ENCODE measurements at places on chromosomes 16 and 17.

GRCh38 chr16:87057211-87057881 lies 259.8 kb downstream of the C16orf95 start:
- H3K27ac ChIP-seq = no peak overlapping the region
- H3K27me3 ChIP-seq = peaks cover 29% of the 10 kb centered on the region
- H3K4me3 ChIP-seq = no peak overlapping the region
- H3K4me1 ChIP-seq = peaks cover 8% of the 10 kb centered on the region
- peaks cover 4% of the 10 kb centered on the region for H3K36me3 ChIP-seq

GRCh38 chr17:2455956-2456355 lies 55.1 kb upstream of the MNT start:
- no peak overlapping the region for H3K27ac ChIP-seq
- H3K4me3 ChIP-seq = no peak overlapping the region
- peaks cover 17% of the 10 kb centered on the region for H3K4me1 ChIP-seq
- H3K27me3 ChIP-seq = no peaks in the 10 kb centered on the region
- peaks cover 43% of the 10 kb centered on the region for H3K36me3 ChIP-seq

DNA sequence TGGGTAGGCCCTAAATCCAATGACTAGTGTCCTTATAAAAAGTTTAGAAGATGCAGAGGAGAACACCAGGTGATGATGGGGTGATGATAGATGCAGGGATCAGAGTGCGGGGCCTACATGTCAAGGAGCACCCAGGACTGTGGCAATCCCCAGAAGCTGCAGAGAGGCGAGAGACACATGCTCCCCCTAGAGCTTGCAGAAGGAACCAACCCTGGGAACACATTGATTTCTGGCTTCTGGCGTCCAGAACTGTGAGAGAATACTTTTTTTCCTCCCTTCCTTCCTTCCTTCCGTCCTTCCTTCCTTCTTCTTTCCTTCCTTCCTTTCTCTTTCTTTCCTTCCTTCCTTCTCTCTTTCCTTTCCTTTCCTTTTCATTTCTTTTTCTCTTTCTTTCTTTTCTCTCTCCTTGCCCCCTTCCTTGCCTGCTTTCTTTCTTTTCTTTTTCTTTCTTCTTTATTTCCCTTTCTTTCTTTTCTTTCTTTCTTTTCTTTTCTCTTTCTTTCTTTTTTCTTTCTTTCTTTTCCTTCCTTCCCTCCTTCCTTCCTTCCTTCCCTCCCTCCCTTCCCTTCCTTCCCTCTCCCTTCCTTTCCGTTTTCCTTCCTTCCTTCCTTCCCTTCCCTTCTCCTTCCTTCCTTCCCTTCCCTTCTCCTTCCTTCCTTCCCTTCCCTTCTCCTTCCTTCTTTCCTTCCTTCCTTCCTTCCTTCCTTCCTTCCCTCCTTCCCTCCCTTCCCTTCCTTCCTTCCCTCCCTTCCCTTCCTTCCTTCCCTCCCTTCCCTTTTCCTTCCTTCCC lies 134.3 kb downstream of the HAPSTR1 start:
- peaks cover 14% of the 10 kb centered on the region for H3K27me3 ChIP-seq
- ATAC-seq = no peak
- H3K27ac ChIP-seq = no peak overlapping the region
- H3K4me1 ChIP-seq = no peaks in the 10 kb centered on the region
- H3K4me3 ChIP-seq = no peak overlapping the region
- H3K36me3 ChIP-seq = no peaks in the 10 kb centered on the region

GRCh38 chr17:74785096-74785980 lies 9.2 kb upstream of the NAT9 start:
- H3K27me3 ChIP-seq = no peaks in the 10 kb centered on the region
- peaks cover 42% of the 10 kb centered on the region for H3K4me1 ChIP-seq
- no peak overlapping the region for H3K4me3 ChIP-seq

- no peak overlapping the region for H3K4me3 ChIP-seq
- H3K36me3 ChIP-seq = no peaks in the 10 kb centered on the region
- peaks cover 79% of the 10 kb centered on the region for H3K27me3 ChIP-seq
- no peaks in the 10 kb centered on the region for H3K4me1 ChIP-seq
Measured at GRCh38 chr17:74011966-74012365, 191.5 kb upstream of the RPL38 start.

DNA sequence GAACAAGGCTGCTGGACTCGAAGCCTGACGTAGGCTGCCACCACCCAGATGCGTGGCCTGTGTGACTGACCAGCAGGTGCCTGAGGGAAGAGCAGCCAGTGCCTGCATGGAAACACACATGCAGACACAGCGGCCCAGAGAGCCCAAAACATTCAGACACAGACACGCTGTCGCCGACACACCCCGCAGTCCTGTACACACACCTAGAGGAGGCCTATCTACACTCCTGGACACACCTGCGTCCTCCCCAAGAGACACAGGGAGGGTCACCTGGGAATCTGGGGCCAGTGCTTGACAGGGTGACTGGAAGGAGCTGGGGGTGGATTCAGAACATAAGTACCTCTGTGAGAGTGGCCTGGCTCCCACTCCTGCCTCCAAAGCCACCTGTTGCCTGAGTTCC lies 6.1 kb upstream of the TSPOAP1 start:
- ATAC-seq = no peak
- peaks cover 33% of the 10 kb centered on the region for H3K36me3 ChIP-seq
- peak overlapping the region; percentile 98 for H3K4me3 ChIP-seq
- H3K27ac ChIP-seq = peak overlapping the region; percentile 100

GRCh38 chr16:27700304-27700995 lies 150.5 kb downstream of the KATNIP start:
- H3K4me3 ChIP-seq = no peak overlapping the region
- peaks cover 63% of the 10 kb centered on the region for H3K36me3 ChIP-seq
- no peaks in the 10 kb centered on the region for H3K27me3 ChIP-seq
- no peak for ATAC-seq

DNA sequence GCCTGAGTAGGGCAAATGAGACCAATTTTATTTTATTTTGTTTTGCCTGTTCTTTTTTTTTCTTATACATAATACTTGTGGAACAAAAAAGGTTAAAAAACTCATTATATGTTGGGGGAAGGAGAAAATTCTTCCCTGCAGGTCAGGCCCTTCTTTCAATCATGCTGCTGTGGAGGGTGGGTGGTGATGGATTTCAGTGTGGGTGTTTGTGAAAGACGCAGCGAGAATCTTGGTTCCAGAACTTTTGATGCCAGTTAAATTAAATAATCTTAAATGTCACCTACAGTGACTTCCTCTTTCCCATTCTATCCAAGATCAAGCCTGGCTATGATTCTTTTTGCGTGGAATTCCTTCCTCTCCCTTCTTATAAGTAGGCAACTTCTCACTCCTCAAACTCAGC lies 595.8 kb upstream of the EEF2KMT start:
- no peak overlapping the region for H3K27ac ChIP-seq
- no peaks in the 10 kb centered on the region for H3K27me3 ChIP-seq

GRCh38 chr17:14143688-14144087 lies 74.4 kb downstream of the COX10 start:
- no peak for ATAC-seq
- H3K4me1 ChIP-seq = peaks cover 8% of the 10 kb centered on the region
- H3K27ac ChIP-seq = no peak overlapping the region
- H3K27me3 ChIP-seq = no peaks in the 10 kb centered on the region
- no peak overlapping the region for H3K4me3 ChIP-seq

- peaks cover 24% of the 10 kb centered on the region for H3K27me3 ChIP-seq
- H3K4me3 ChIP-seq = no peak overlapping the region
- H3K36me3 ChIP-seq = no peaks in the 10 kb centered on the region
- peaks cover 20% of the 10 kb centered on the region for H3K4me1 ChIP-seq
Measured at GRCh38 chr17:44284024-44284400, 16.1 kb upstream of the SLC4A1 start.

DNA sequence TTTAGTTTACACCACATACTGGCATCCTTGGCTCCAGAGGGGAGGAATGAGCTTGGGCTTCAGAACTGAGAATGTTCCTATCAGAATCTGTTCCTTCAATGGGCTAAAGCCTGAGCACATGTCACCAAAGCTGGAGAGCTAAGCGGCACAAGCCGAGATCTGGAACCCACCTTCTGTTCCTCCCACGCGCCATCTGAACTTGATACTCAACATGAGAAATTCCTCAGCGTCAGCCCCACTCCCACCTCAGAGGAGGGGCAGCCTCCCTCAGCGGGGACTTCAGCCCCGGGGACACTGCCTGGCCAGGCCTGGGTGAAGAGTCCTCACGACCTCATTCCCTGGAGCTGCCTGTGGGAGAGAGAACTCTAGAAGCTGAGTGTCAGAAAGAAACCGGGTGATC lies 22.8 kb upstream of the SLC47A1 start:
- H3K27ac ChIP-seq = no peak overlapping the region
- peaks cover 23% of the 10 kb centered on the region for H3K4me1 ChIP-seq

DNA sequence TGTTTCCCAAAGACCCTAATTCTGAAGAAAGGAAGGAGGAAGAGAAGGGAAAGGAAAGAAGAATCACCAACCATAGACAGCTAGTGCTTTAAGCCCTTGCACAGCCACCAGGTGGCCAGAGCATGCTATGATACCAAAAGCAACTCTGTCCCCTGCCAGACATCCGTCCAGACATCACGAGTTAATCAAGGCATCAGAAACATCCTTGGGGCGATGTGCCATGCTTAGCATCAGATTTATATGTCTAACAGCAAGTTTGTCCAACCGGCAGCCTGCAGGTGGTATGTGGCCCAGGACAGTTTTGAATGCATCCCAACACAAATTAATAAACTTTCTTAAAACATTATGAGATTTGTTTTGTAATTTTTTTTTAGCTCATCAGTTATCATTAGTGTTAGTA lies 2.9 kb upstream of the CRYBA1 start:
- H3K27ac ChIP-seq = no peak overlapping the region
- no peaks in the 10 kb centered on the region for H3K36me3 ChIP-seq
- no peak for ATAC-seq
- H3K4me3 ChIP-seq = no peak overlapping the region
- H3K27me3 ChIP-seq = no peaks in the 10 kb centered on the region

DNA sequence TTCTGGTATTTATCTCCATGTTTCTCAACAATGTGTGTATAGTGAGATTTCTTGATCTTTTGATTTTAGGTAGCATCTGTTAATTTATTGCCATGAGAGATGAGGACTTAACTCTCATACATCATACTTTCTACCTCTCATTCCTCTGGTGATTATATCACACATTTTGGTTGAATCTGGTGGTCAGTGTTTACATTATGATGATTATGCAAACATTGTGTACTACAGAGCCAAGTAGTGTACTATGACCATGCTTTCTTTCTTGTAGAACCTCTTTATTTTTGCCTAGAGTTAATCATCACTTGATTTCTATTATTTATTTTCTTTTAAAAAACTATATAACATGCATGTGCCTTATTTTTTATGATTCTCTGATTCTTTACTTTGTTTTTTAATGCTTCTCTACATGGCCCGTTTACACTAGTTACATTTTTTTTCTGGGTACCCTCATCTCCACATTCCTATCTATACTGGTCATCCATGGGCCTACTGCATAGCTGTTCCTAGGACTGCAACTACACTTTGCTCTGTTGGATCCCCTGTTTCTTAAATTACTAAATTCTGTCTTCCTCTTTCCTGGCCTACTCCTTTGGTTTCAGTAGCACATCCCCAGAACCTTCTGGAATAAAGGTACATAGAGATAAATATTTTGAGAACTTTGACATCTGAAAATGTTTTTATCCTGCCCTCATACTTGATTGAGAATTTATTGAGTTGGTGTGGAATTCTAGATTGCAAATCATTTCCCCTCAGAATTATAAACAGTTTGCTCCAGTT lies 63.0 kb upstream of the LRRC37A3 start:
- ATAC-seq = no peak
- no peak overlapping the region for H3K4me3 ChIP-seq
- H3K27me3 ChIP-seq = no peaks in the 10 kb centered on the region
- H3K36me3 ChIP-seq = peaks cover 6% of the 10 kb centered on the region
- peak overlapping the region; percentile 97 for H3K27ac ChIP-seq
- H3K4me1 ChIP-seq = peaks cover 52% of the 10 kb centered on the region

GRCh38 chr17:45948498-45948880 lies 50.6 kb upstream of the STH start:
- no peak for ATAC-seq
- no peaks in the 10 kb centered on the region for H3K36me3 ChIP-seq
- peaks cover 77% of the 10 kb centered on the region for H3K27me3 ChIP-seq
- H3K4me1 ChIP-seq = peaks cover 12% of the 10 kb centered on the region

DNA sequence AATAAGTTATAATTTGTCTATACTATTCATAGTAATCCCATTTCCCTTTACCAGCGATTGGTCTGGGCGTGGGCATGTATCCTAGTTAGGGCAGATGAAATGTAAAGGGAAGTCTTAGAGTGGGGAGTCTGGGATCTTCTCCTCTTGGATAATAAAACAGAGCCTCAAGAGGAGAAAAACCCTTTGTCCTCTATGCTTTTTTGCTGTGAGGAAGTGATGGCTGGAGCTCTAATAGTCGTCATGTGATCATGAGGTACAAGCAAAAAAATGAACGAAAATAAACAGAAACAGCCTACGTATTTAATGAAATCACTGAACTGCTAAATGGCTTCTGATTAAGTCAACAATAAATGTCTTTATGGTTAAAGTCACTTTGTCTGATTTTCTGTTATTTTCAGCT lies 26.8 kb downstream of the EFCAB5 start:
- H3K4me1 ChIP-seq = no peaks in the 10 kb centered on the region
- H3K27ac ChIP-seq = no peak overlapping the region
- no peaks in the 10 kb centered on the region for H3K36me3 ChIP-seq
- no peaks in the 10 kb centered on the region for H3K27me3 ChIP-seq
- no peak overlapping the region for H3K4me3 ChIP-seq

- no peak for ATAC-seq
- peaks cover 6% of the 10 kb centered on the region for H3K4me1 ChIP-seq
- no peak overlapping the region for H3K4me3 ChIP-seq
- H3K27ac ChIP-seq = no peak overlapping the region
- H3K36me3 ChIP-seq = no peaks in the 10 kb centered on the region
- no peaks in the 10 kb centered on the region for H3K27me3 ChIP-seq
Measured at GRCh38 chr17:43671031-43671692, 9.4 kb upstream of the MEOX1 start.

- no peak overlapping the region for H3K4me3 ChIP-seq
- H3K27ac ChIP-seq = no peak overlapping the region
- H3K4me1 ChIP-seq = no peaks in the 10 kb centered on the region
- no peaks in the 10 kb centered on the region for H3K27me3 ChIP-seq
Measured at GRCh38 chr17:13212860-13213259, 195.0 kb upstream of the ELAC2 start.

DNA sequence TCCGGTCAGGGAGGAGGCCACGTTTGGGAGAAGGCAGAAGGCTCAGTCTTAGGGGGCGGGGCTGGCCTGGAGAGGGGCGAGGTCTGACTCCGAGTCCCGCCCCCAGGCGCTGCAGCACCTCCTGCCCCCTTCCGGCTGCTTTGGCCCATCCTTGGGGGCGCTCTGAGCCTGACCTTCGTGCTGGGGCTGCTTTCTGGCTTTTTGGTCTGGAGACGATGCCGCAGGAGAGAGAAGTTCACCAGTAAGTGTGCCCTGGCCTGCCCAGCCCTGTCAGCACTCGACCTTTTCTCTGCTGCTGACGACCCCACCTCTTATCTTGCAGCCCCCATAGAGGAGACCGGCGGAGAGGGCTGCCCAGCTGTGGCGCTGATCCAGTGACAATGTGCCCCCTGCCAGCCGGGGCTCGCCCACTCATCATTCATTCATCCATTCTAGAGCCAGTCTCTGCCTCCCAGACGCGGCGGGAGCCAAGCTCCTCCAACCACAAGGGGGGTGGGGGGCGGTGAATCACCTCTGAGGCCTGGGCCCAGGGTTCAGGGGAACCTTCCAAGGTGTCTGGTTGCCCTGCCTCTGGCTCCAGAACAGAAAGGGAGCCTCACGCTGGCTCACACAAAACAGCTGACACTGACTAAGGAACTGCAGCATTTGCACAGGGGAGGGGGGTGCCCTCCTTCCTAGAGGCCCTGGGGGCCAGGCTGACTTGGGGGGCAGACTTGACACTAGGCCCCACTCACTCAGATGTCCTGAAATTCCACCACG lies 1.5 kb downstream of the TNFRSF12A start:
- peaks cover 22% of the 10 kb centered on the region for H3K27me3 ChIP-seq
- peak overlapping the region; percentile 83 for H3K27ac ChIP-seq
- peaks cover 67% of the 10 kb centered on the region for H3K4me1 ChIP-seq
- H3K36me3 ChIP-seq = peaks cover 8% of the 10 kb centered on the region
- ATAC-seq = peak; percentile 42

All from stimulated activated memory B cell treated with anti-CD40 and anti-IgM and Interleukin-4, amounts not matched to agents 10 μg/mL and 1 μg/mL and 100 μg/mL, for 72 hours (primary cell).